ENCODE measurements at places on chromosomes 3 and 15.

DNA sequence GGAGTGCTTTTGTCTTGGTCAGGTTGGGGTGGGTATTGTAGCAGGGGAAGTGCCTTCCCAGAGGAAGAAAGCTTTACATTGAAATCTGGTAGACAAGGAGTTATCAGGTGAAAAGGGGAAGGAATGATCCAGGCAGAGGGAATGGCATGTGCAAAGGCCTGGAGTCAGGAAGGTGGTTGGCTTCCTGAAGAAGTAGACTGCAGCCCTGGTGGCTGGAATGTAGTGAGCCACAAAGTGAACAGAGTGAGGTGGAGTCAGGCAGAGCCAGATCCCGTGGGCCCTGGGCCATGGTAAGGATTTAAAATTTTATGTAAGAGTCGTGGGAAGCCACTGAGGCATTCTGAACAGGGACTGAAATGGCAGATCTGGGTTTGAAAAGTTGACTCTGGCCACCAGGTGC is 58.3 kb downstream of the RAB11A start:
- DNase-seq: no peak

- no peak for DNase-seq
Observed at GRCh38 chr3:31133541-31133940, 239.1 kb upstream of the GADL1 start.

GRCh38 chr15:73965758-73966113 is 26.4 kb downstream of the STOML1 start:
- DNase-seq: no peak

DNA sequence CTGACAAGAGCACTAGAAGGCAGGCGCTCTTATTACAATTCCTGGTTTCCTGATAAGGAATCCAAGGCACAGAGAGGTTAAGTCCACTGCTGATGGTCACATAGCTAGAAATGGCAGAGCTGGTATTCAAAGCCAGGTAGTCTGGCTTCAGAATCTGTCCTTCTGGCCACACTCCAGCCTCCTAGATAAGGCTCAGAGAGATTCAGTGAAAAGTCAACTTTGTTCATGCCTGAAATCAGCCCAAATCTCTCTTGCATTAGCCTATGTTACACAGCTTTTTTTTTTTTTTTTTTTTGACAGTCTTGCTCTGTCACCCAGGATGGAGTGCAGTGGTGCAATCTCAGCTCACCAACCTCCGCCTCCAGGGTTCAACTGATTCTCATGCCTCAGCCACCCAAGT is 21.1 kb upstream of the CMTM8 start:
- DNase-seq: no peak

DNA sequence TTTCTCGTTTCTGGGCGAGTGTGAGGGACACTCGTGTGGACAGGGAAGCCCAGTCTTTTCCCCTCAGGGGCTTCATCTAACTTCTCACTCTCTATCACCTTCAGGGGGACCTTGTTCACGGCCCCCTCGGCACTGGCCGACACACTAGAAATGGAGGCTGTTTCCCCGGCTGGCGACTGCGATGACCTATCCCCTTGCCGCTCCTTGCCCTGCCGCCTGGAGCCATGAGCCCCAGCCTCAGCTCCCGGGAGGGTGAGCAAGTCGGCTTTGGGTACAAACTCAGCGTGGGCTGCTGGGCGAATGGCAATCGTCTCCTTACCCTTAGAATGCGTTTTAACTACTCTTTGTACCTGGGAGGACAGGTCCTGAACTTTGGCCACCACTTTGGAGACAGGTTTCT is 41.0 kb downstream of the FMN1 start:
- DNase-seq: no peak

DNA sequence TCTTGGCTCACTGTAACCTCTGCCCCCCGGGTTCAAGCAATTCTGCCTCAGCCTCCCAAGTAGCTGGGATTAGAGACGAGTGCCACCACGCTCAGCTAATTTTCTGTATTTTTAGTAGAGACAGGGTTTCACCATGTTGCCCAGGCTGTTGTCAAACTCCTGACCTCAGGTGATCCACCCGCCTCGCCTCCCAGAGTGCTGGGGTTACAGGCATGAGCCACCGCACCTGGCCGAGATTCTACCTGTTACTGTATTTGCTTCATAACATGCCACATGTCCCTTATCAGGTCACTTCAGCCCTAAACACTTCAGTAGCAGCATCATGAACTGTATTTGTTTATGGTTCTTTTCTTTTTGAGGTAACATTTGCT is 7.5 kb upstream of the LCTL start:
- DNase-seq: no peak

- DNase-seq: no peak
Observed at GRCh38 chr3:140344082-140344454, 333.8 kb upstream of the TRIM42 start.

- DNase-seq: no peak
Observed at GRCh38 chr15:33639456-33639855, 328.7 kb downstream of the RYR3 start.

DNA sequence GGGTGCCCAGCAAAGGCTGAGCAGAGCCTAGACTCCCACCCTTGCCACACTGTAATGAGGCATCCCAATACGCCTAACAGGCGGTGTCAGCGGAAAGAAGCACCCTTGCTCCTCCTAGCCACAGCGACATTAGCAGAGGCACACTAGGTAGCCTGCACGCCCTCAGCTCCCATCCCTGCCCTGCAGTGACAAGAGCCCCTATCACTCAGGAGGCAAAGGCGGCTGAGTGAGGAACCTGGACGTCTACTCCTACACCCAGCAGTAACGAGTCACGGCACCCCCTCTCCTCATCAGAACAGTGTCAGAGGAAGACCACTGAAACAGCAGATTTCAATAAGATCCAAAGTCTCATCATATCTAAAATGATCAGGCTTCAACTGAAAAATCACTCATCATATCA is 12.0 kb upstream of the MAP6D1 start:
- no peak for DNase-seq

DNA sequence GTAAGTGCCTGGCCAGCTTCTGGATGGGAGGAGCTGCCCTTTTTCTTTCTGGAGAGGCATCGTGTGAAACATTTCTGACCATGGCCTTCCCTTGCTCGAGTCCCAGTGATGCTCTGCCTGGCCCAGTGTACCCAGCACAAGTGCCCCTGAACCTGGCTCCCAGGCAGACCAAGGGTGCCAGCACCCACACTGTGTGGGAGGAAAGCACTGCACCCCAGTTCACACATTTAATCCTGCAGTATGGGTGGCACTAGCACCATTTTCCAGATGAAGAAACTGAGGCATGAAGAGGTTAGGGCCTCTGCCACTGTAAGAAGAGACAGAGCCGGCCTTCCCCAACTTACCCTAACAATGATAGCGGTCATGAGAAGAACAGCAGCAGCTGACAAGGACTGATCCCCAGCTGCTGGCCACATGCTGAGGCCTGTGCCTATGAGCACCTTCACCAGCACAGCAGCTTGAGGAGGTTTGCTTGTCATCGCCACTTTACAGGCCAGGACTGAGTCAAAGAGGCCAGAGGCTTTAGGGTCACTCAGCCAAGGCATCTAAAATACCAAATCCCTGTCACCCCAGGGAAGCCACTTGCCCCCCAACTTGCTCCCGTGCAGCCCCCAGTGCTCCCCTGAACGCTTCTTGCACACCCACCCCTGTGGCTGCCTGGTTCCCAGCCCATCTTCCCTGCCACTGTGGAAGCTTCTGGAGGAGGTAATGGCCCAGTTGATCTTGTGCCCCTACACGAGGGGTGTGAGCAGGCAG is 15.0 kb downstream of the PRR23E start:
- DNase-seq: no peak

DNA sequence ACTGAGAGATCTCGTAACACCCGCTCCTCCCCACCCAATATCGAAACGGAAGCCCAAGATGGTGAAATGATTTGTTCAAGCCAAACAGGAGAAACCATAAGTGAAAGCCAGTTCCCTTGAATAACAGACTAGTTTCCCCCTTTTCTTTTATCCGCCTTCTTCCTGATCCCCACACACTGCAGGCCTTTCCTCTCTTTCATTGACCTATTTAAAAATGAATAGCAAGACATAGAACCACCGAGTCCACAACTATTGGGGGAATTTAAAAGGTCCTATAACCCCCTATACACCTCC is 382 bp upstream of the COX17 start:
- no peak for DNase-seq

- DNase-seq: no peak
Observed at GRCh38 chr3:124206225-124207055, 214.5 kb upstream of the ROPN1 start.

GRCh38 chr3:30934208-30934550 is 39.7 kb upstream of the GADL1 start:
- DNase-seq: no peak

GRCh38 chr15:71646767-71647486 is 163.4 kb upstream of the NR2E3 start:
- no peak for DNase-seq

GRCh38 chr15:92580933-92581445 is 74.6 kb downstream of the FAM174B start:
- no peak for DNase-seq

DNA sequence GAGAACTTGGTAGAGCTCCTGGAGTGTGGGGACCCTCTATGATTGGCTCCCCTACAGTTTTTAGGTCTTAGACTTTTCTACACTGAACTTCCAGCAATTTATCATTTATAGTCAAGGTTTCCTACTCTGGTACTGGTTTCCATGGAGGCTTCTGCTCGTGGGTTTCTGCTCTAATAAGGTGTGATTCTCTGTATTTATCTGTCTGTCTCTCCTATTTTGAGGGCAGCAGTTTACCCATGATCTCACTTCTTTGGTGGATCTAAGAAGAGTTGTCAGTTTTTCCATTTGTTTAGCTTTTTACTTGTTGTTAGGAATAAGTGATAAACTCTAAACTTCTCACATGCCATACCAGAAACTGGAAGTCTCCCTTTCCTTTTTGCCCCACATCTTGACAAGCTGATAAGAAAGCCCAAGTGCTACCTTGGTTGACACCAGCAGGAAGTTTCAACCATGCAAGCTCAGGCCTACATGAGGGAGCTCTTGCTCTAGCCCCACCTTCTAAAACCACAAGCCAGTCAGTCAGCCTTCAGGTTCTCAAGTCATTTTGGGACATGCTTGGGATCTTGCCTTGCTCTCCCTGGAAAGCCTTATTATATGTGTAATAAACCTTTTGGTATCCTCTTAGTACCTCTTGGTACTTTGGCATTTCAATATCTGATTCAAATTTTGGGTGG is 10.0 kb downstream of the TIMMDC1 start:
- no peak for DNase-seq

- no peak for DNase-seq
Observed at GRCh38 chr3:145191543-145191942, 969.4 kb downstream of the PLOD2 start.

GRCh38 chr3:190526787-190527762 is 13.2 kb downstream of the IL1RAP start:
- no peak for DNase-seq

DNA sequence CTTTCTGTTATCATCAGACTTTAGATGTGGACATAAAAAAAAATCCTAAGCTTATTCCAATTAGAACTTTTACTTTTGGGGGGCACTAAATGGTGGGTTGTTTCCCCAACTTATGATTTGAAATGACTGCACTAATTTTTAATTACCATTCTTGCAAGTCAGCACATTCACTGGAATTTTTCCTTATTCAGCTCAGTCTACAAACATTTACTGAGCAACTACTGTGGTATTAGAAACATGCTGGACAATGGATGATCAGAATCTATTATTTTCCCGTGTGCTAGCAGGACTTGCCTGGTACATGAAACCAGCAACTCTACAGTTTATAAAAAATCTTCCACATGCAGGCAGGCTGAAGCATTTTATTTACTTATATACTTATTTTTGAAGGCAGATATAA is 273.6 kb downstream of the FOXP1 start:
- no peak for DNase-seq

GRCh38 chr3:125148836-125149235 is 63.7 kb downstream of the SLC12A8 start:
- no peak for DNase-seq

DNA sequence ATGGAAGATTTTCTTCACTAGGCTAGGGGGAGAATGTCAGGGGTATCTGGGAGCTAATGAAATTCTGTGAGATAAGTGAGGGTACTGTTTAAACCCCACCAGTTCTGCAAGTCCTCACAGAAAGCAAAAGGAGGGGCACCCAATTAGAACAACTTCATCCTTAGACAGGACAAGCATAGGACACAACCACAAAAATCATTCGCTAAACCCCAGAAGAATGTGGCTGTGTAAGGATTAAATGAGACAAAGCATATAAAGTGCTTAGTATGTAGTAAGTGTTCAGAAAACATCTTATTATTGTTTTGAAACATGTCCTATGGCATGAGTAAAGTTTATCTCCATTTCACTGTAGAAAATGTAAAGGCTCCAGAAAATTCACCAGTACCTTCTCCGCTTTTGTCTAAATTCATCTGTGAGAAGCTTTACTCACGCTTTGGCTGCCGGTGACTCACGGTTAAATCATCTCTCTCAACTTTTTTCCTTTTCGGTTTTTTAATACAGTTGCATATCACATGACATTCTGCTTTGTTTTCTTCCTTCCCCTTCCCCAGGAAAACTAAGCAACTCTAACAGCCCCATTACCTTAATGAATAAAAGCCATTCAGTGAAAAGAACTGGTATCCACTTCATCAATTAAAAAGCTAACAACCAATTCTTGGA is 1.7 kb downstream of the CLRN1 start:
- DNase-seq: no peak

DNA sequence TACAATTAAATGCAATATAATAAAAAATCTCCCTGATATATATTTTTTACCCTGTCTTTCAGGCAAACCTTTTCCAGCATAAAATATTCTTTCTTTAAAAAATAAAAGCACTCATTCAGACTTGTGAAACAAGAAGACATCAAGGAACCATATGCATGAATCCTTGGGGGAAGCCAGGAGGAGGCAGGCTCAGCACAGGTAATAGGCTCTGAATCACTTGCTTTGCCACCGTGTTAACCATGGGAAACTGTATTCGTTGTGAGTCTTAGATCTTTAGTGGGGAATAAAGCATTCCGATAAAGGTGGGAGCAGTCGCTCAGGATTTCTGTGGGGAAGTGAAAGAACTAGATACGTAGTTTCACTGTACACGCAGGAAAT is 42.4 kb downstream of the FBN1 start:
- DNase-seq: no peak

DNA sequence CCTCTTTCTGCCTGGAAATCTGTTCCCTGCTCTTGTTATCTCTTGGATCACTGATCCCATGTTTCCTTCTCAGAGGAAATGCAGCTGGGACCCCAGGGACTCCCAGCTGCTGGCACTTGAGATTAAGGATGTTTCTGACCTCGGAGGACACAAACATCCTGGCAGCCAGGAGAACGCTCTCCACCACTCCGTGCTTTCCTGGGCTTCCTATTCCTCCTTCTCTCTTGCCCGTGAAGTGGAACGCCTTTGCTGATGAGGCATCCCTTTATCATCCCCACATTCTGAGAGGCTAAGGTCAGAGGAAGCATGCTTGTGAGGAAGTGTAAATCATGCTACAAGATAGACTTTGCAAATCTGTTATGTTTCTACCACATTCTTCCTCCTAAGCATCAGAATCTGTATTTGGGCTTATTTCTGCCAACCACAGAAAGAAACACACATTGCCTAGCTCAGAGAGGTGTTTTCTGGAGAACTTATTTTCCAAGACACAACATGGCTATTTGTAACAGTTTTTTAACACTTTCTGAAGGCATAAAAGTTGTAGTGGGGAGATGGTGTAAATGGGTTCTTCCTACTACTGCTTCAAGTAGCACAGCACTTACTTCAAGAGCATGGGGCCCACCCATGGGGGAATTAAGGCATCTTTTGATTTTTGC is 25.6 kb upstream of the LDHAL6B start:
- no peak for DNase-seq

Data from stimulated activated CD8-positive, alpha-beta memory T cell treated with anti-CD3 and anti-CD28 coated beads, Interleukin-12 subunit alpha, Interleukin-12 subunit beta, amount 100 ng/mL, for 1 hour (primary cell).